NCI-H2171 treated with DMSO at 0.1 percent for 48 hours (cell line): ENCODE measurements at places on chromosomes 6 and 20.

- DNase-seq = no peak
Observed at GRCh38 chr20:22490287-22491193, 93.8 kb downstream of the FOXA2 start.

- no peak for DNase-seq
Observed at GRCh38 chr6:73028893-73029450, 196.3 kb downstream of the KHDC1L start.

GRCh38 chr6:114172576-114173260 is 170.1 kb downstream of the HS3ST5 start:
- DNase-seq = no peak

DNA sequence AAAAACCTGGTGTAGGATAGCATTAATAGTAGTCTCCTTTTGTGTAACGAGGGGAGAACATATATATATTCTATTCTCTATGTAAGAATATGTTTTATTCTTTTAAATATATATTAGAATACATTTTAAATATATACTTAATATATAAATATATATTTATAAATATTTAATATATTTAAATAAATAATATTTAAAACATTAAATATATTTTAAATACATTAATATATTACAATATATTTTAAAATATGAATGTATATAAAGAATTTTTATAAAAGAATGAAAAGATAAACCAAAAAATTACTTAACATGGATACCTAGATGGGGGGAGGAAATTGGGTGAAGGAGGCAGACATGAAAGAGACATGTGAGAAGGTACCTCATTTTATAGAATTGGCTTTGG is 53.0 kb upstream of the ZNF831 start:
- DNase-seq = no peak

- DNase-seq = no peak
Observed at GRCh38 chr6:15823838-15824414, 161.1 kb upstream of the DTNBP1 start.

- DNase-seq = peak; percentile 17
Observed at GRCh38 chr6:158713469-158713868, 63.6 kb downstream of the SYTL3 start.

- DNase-seq = no peak
Observed at GRCh38 chr6:167580619-167580911, 246.1 kb upstream of the AFDN start.

GRCh38 chr6:42010185-42010891 is 40.0 kb upstream of the TAF8 start:
- DNase-seq = peak; percentile 46

DNA sequence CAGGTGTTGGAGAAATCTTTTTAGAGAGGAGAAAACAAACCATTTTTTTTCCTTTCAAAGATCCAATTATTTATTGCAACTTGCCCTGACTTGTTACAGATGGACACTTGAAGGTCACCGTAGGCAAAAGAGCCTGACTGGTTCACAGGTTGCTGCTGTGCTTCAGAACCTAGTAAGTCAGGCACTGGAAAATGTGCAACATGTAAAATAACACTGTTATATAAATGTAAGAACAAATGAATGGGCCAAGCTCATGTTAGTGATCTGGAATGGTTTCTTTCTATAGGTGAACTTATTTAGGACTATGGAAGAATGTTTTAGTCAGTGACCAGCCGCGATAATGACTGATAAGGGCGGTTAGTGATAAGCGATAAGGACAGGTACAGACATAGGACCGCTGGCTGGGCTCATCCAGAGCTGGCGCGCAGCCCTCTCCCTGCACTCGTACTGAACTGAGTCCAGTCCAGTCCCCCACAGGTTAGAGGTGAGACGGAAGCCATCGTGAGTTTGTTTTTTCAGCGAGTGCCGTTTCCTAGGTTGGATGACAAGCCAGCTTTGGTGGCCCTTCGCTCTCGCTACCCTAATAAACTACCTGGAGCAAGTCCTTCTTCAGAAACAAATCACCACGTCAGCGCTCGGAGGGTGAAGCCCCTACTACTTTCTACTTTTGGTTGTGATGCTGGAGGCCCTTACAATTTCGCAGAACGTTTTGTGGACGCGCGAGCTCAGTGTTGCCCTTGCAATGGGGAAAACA is 94.4 kb upstream of the PRDM1 start:
- peak; percentile 37 for DNase-seq

DNA sequence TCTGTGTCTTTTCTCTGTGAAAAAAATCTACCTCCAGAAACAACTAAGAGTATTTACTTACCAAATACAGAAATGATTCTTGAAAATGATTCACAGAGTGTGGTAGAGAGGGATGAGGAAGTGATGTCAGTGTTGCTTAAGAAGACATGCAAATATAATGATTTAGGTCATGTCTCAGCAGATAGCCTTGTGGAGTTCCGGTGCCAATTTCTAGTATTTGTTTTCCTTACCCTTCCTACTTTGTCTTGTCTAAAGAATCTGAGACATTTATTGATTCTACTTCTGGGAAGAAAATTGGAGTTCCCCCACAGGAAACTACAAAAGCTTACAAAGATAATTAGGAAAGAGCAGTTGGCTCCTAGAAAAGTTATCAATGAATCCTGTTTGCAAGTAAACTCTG is 68.8 kb downstream of the GJA1 start:
- DNase-seq = no peak

GRCh38 chr20:57038608-57039440 is 227.6 kb downstream of the BMP7 start:
- no peak for DNase-seq

- DNase-seq = peak; percentile 12
Observed at GRCh38 chr6:142537612-142538478, 236.0 kb downstream of the ADGRG6 start.

DNA sequence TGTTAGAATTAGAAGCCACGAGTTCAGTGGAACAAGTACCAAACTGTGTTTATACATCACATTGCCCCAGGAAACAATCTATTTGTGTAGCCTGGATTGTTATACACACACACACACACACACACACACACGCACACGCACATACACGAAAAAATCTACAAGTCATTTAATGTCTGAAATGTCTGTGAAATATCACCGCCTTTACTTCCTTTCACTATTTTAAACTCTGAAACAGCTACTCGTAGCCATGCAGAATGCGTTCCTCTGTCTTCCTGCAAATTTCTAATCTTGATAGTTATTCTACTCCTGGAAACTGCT is 84.4 kb upstream of the SCAF8 start:
- DNase-seq = no peak

GRCh38 chr6:35363293-35363750 is 21.0 kb downstream of the PPARD start:
- DNase-seq = no peak

DNA sequence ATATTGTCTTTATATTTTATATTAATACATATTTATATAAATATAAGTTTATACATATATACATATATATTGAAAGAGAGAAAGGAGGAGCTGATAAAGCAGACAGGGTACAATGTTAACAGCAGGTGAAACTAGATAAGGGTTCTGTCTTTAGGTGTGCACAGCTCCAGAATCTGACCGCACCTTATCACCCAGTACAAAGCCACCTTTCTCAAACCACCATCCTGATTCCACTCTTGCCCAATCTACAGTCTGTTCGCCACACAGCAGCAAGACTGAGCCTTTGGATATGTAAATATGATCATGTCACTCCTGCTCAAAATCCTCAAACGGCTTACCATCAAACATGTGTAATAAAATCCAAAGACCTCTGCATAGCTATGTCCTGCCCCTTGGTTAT is 34.7 kb upstream of the ASCC3 start:
- DNase-seq = no peak

- DNase-seq = no peak
Observed at GRCh38 chr6:143752459-143752858, 74.7 kb downstream of the PHACTR2 start.

DNA sequence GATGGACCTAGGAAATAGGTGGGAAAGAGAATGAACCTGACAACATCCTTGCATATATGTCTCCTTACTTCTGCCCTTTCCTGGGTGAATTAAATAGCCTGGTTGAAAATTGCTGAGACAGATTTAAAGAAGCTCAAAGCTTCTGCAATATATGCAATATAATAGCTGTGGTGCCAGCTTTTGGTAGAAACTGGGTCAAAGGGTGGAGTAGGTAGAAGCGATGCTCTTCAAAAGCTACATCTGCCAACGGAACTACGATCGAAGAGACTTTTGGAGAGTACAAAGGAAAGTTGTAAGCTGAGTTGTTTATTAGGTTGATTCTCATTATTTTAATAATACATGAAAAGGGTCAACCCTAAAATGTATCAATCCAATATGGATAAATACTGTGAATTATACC is 22.8 kb upstream of the TTK start:
- no peak for DNase-seq

GRCh38 chr6:36633915-36634314 is 39.8 kb downstream of the SRSF3 start:
- DNase-seq = no peak

DNA sequence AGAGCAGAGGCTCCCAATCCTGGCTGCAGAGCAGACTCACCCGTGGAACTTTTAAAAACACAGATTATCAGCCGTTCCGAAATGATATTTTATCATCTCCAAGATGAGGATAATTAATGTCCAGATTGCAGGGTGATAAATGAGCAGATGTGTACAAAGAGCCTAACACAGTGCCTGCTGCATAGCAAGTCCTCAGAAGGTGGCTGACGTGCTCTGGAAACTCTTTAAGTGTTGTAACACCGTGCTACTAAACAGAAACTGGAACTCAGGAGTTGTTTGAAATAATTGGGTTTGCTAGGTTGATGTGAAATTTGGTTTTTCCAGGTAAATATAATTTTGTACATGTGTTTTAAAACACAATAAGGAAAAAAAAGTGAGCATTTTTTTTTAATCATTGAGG is 118.0 kb downstream of the ARMC2 start:
- DNase-seq = no peak

GRCh38 chr6:28586962-28587745 is 61.5 kb downstream of the GPX5 start:
- DNase-seq = peak; percentile 96

GRCh38 chr20:36154700-36155628 is at the start of gene EPB41L1:
Gene EPB41L1 (plus strand): TSS chr20:36154740. CDS start chr20:36173778, 19,038 bp downstream.
- DNase-seq = peak; percentile 58

GRCh38 chr20:49384437-49385434 is 97.7 kb downstream of the KCNB1 start:
- DNase-seq = peak; percentile 30

GRCh38 chr20:62900692-62901584 is 25.4 kb downstream of the DIDO1 start:
- DNase-seq = peak; percentile 63

GRCh38 chr6:43122146-43122545 is 46.0 kb downstream of the PTK7 start:
- no peak for DNase-seq

DNA sequence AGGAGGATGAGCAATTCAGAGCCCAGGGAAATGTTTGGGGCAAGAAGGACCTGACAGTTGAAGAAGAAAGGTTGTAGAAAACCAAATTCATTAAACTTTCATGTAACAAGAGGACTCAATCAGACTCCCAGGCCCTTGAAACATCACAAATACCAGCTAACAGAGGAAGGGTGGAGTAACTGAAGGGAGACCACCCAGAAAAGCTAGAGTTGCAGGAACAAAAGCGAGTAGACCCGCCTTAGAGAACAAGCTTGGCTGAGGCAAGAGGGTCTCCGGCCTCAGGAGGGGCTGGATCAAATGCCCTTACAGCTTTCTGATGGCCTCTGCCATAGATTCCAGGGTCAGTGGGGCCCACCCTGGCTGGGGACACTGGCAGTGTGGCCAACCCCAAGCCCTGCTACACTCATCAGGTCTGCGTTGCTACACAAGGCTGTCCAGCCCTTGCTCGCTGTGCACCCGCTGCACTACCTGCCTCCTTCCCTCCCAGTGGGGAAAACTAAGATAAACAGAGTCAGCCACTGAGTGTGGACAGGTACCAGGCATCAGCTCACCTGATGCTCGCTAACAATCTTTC is 110.0 kb downstream of the SLC23A2 start:
- no peak for DNase-seq

DNA sequence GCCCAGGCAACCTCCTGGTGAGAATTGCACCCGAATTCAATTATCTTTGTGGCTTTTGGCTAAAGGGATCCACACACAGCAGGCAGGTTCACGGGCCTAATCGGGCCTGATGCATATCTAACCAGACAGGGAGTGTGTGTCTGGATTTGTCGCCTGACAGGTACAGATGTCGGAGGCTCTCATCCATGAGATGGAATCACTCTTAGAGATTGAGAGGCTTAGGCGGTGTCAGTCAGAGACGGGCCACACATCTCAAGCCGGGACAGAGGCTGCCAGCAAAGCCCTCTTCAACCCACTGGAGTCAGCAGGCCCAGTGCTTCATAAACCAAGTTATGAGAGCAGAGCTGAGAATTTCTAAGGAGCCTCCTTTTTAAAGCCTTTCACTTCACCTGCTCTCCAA is 247.0 kb downstream of the LRFN2 start:
- DNase-seq = peak; percentile 44

GRCh38 chr6:156250593-156250992 is 526.6 kb upstream of the ARID1B start:
- DNase-seq = no peak

DNA sequence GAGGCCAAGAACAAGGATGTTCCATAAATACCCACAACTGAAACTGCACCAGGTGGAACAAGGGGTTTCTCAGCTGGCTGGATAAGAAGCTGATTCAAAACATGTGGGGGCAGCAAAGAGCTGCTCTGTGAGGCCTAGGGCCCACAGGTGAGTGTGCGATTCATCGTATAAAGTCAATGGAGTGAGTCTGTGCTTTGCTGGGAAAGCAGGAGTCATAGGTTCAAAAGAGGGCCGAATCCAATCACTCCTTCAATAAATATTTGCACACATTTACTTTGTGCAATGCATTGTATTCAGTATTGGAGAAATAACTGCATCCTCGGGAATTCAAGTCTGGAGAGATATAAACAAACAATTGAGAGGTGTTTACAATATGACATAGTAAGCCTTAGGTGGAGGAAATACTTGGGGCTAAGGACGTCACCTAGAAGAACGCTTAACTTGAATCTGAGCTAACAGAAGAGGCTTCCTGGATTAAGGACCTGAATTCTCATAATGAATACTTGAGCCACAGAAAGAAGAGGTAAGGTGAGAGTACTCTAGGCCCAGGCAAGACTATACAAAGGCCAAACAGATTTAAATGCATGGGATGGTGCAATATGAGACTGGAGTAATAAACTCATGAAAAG is 83.7 kb upstream of the TMEM30A start:
- no peak for DNase-seq
